Stimulated activated CD8-positive, alpha-beta memory T cell treated with anti-CD3 and anti-CD28 coated beads, Interleukin-7, amount 100 ng/mL, for 1 hour (primary cell): ENCODE measurements at places on chromosomes 11 and 22.

GRCh38 chr11:102179371-102179770 lies 69.1 kb downstream of the YAP1 start:
- no peak for DNase-seq

DNA sequence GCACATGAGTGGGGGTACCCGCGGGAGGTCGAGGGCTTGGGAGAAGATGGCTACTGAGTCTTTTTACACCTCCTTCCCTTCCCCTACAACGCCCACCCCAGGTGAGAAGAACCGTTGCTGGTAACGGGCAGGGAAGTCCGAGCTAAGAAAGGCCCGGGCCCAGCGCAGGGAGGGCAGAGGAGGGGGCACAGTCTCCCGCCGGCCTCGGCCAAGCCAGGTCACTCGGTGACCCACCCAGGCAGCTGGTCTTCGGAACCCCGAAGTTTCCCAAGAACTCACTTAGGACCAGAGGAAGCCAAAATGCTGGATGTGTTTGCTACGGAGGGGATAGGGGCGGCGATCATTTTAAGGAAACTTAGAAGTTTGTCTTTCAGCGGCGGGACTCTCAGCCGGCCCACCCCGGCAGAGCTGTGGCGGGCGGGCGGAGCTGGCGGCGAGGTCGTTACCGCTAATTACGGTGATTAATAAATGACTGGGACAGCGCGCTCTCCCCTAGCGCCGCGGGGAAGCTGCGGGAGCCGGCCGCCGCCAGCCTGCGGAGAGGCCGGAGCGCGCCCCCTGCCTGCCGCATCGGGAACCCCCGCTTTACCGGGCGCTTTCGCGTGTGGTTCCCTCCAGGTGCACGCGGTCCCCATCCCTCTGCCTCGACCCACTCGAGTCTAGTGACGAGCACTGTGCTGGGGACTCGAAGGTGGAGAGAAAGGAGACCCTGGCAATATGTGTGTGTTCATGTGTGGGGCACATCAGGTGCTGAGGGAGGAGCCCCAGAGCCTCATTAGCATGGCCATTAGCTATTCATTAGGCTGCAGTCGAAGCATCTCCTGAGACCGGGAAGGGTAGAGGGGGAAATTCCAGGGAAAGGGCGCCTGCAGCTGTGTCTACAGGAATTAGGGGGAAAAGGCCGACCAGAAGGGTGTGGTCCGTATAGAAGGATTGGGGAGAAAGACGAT lies 945 bp downstream of the ROBO3 start:
- no peak for DNase-seq

DNA sequence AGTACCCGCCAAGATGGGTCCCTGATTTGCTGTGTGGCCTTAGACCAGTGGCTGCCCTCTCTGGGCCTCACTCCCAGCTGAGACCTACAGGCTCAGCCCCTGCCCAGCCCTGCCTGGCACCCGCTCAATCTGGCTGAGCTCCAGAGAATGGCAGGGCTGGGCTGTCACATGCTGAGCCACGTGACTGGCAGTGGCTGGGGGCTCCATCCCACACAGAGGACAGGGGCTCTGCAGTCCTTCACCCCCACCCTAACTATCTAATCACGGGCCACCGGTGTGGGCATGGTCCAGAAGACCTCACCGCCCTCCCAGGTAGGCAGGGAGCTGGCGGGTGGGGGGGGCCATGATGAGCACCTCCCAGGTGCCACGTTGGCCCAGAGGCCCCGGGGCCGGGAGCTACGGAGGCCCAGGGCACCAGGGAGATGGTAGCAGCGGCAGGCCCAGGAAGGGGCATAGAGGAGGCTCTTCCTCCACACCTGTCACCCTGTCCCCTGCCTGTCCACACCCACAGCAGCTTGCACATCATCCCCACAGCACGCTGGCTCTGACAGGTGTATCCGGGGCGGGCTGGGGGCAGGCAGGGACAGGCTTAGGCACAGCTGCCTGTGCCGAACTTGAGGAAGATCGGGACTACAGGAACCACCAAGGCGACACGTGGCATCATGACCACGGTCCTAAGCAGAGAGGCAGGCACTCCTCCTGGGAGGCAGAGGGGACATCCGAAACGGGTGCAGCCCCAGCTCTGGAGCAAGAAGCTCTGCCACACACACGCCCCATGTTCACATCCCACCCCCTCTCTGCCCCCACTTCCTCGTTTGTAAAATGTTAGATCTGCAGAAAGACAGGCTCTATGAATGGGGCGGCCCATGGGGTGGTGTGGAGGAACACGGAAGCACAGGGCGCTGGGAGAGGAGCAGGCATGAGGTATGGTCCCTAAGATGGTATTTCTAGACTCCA lies 1.5 kb upstream of the ALDH3B1 start:
- no peak for DNase-seq

- DNase-seq = no peak
Measured at GRCh38 chr11:57249384-57250319, 12.6 kb upstream of the APLNR start.

DNA sequence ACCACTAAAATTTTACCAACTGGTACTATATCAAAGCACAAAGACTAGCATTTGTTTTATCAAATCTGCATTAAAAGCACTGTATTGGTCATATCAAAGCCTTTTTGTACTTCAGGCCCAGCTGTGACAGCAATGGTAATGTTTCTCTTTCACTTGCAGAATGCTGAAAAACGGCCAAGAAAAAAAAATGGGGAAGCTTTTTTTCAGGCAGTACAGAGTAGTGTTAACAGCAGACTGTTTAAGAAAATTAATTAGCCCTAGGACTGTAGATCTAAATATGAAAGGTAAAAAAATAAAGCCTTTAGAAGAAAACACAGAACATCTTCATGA lies 33.3 kb downstream of the DENND5A start:
- no peak for DNase-seq

DNA sequence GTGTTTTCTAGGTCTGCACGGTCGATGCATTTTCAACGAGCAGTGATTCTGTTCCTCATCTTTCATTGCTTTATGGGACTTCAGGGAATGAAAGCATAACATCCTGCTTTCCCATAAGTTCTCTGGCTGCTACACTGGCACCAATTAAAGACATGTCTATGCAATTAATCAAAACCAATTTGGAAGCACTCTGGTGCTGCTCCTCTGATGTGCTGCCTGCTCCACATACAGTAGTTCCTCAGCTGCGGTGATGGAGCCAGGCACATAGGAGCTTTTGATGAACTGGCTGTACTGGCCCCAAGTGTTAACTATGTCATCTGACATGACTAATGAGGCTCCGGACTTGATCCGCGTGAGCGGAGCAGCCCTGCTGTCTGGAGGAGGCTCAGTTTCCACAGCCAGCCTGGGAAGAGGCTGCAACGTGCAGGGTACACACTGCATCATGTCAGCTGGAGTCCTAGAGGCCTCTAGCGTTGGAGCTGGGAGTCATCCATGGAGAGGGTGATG lies 29.8 kb downstream of the GVQW3 start:
- no peak for DNase-seq

- peak; percentile 16 for DNase-seq
Measured at GRCh38 chr11:43852057-43852636, 28.5 kb upstream of the ALKBH3 start.

GRCh38 chr11:8833568-8834315 lies 77.2 kb upstream of the AKIP1 start:
- no peak for DNase-seq

DNA sequence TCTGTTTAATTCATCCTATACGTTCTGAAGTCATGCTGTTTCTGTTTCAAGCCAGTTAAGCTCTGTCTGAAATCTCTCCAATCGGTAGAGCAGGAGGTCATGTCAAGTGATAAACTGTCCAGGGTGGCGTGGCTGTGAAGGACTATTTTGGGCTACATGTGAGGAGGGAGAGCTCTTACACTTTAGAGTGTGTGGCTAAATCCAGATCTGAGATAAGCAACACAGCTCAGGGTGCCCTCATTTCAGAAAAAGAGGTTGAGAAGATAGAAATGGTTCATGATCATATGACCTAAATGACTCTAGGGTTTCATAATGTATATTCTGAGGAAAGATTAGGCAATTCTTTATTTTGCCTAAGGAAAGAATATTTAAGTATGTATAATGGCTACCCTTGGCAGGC lies 8.4 kb downstream of the BLID start:
- no peak for DNase-seq

DNA sequence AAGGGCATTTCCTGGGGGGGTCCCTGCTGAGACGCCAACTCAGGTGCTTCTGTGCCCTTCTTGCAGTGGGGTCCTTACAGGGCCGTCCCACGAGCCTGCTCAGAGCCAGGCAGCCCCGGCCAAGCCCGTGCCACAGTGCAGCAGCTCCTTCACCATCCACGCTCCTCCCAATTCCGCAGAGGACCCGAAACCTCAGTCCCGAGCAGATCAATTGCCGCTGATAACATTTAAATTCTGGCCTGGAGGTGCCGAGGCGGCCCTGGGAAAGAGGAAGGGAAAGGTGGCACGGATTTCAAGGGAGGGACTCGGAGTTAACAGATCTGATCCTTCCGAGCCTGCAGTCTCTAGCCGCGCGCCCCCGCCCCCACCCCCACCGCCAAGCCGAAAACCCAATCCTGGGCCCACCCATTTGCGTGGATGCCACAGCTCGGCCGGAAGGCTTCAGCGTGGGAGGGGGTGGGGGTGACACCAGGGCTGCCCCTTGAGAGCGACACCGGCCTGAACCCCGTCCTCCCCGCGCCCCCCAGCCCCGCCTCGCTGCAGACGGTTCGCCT lies 32.3 kb upstream of the JAM3 start:
- DNase-seq = no peak

GRCh38 chr22:37492428-37493344 lies 6.5 kb upstream of the MFNG start:
- DNase-seq = peak; percentile 27

GRCh38 chr11:57651408-57651807 lies 1.7 kb upstream of the YPEL4 start:
- DNase-seq = no peak

DNA sequence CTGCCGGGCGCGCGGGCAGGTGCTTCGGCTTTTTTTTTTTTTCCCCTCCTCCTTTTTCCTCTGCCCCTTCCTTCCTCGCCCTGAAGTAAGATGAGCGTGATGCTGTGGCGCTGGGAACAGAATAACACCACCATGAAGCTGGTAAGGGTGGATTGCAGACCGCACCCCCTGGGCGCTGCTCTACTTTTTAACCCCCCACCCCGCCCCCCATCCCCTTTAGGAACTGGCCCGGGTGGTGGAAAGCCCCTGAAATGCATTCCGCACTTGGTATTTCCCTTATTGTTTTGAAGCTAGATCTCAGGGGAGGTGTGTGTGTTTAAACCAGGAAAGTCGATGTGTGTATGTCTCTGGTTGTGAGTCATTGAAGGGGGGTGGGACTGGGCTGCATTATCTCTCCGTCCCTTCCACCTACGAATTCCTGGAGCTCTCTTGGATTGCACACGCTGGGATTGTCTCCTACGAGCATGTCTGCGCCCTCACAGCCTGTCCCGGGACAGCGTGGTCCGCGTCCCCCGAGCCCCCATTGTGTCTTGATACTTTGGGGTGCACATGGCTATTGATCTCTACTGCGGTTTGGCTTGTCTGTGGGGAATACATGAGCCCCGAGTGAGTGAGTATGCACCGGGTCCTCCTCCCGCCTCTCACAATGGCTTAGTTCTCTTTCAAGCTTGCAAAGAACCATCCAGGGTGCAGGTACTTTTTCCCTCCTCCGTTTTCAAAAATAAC lies 64.9 kb downstream of the NAV2 start:
- no peak for DNase-seq

DNA sequence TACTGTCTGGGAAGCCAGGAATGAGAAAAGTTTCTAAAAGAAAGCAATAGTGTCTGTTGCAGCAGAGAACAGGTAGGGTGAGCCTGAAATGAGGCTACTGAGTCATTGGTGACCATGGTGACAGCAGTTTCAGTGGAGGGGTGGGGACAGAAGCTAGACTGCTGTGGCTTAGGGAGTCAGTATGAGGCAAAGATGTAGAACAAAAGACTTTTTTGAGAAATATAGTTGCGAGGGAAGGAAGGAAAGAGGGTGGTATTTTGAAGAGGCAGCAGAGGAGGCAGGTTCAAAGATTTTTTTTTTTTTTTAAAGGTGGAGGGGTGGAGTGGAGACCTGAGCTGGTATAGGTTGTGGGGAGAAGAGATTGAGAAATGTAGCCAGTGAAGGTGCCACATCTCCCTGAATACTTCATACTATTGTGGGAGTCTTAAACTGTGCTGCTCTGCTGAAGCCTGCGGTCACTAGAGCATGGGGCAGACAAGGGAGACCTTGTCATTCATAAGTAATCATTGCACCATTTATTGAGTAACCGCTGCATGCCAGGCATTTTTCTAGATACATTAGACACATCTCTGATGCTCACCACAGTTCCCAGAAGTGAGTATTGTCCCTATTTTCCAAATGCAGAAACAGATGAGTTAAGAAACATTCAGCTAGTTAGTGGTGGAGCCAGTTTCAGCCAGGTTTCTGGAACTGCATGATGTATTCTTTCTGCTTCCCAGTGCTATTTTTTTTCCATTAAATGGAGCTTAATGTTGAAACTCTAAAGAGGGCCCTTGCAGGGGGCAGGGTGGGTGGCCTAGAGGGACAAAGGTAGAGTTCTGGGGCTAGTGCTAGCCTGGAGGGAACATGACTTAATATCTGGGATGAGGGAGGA lies 49.9 kb downstream of the STIM1 start:
- peak; percentile 35 for DNase-seq

DNA sequence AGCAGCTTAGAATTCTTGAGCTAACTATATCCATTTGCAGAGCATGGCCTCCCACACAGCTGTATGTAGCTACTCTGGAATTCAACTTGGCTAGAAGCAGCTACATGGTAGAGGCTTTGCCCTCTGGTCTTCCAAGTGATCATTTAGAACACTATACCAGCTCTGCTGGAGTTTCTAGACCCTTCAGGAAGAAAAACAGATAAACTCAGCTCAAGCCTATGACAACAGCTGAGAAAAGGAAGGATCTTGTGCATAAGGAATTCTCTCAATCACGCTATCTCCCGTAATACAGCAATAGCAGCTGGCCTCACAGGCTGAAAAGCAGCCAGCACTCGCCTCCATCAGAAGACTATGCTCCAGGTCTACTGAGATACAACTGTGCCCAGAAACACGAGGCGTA lies 50.6 kb upstream of the APOA1 start:
- no peak for DNase-seq

GRCh38 chr11:118102721-118103261 lies 16.0 kb upstream of the SMIM35 start:
- no peak for DNase-seq

- DNase-seq = no peak
Measured at GRCh38 chr11:118842369-118842768, 41.3 kb upstream of the CXCR5 start.

DNA sequence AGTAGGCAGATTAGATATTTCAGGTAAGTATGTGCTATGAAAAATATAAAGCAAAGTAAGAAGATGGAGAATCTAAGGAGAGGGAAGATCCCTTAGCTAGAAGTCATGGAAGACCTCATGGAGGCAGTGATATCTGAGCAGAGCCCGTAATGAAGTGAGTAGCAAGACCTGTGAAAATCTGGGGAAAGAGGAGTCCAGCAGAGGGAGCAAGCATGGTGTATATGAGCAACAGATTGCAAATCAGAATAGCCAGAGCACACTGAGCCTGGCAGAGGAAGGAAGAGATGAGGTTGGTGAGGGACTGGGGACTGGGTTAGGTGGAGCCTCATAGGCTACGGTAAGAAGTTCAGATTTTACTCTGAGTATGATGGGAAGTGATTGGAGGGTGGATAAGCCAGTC lies 9.4 kb downstream of the LHFPL7 start:
- no peak for DNase-seq

GRCh38 chr11:57463671-57464538 lies 3.6 kb downstream of the RTN4RL2 start:
- no peak for DNase-seq
